ENCODE measurements at places on chromosomes 6 and 20. TPM values are rescaled to one million over a fixed set of nuclear protein-coding genes. Genes with fewer than 3 reads are reported as not detected.

- H3K27ac ChIP-seq = no peak overlapping the region
- no peak overlapping the region for H3K4me3 ChIP-seq
- H3K4me1 ChIP-seq = no peaks in the 10 kb centered on the region
- no peaks in the 10 kb centered on the region for H3K27me3 ChIP-seq
- H3K36me3 ChIP-seq = no peaks in the 10 kb centered on the region
- DNase-seq = no peak
Observed at GRCh38 chr6:5632348-5632935, 371.1 kb downstream of the FARS2 start.

DNA sequence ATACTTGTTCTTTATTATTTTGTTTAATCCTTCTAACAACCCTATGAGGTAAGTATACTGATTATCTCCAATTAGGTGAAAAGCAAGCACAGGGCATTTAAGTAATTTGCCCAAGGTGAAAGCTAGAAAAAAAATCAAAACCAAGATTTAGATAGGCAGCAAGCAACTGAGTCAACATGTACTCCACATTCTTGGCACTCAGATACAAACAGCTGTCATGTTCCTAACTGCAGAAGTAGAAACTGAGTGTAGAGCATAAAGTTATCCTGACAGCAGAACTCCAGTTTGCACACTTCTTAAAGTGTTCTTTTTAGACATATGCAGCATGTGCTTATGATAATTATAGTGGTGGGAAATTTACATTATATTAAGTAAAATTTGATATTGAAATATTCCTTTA lies 278.1 kb downstream of the MEI4 start:
- H3K4me3 ChIP-seq = no peak overlapping the region
- H3K4me1 ChIP-seq = no peaks in the 10 kb centered on the region
- no peaks in the 10 kb centered on the region for H3K27me3 ChIP-seq

DNA sequence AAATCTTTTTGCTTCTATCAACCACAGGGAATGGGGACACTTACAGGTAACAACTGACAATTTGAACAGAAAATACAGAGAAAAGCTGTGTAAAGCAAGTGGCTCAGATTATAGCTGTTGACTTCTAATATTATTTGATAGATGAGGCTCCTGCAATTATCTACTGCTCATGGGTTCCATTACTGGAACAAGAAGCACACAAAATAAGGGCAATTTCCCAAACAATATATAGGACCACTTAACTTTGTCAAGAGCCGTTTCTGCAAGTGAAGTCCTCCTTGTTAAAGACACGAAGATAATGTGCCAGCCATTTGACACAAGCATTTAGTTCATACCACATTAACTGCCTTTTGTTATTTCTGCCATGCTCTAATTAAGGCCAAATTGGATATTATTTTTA lies 315.5 kb upstream of the ARID1B start:
- no peak overlapping the region for H3K27ac ChIP-seq
- DNase-seq = no peak
- H3K36me3 ChIP-seq = no peaks in the 10 kb centered on the region
- no peak overlapping the region for H3K4me3 ChIP-seq
- no peaks in the 10 kb centered on the region for H3K27me3 ChIP-seq
- peaks cover 24% of the 10 kb centered on the region for H3K4me1 ChIP-seq

DNA sequence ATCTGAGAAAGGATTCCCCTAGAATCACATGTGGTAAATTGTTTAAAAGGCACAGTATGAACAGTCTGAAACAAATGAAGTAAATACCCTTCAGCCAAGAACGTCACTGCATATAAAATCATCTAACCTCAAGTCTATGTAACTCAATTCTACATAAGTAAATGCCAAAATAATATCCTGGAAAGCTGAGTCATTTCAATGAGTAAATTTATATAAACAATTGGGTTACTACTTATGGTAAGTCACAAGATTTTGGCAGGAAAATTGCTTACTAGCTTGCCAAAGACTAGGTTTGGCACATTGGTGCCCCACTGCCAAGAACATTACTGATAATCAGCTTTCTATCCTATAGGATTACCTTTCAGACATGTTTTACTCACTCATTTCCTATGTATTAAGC lies 8.4 kb downstream of the GMDS start:
- no peaks in the 10 kb centered on the region for H3K4me1 ChIP-seq
- H3K36me3 ChIP-seq = no peaks in the 10 kb centered on the region
- no peak for DNase-seq

DNA sequence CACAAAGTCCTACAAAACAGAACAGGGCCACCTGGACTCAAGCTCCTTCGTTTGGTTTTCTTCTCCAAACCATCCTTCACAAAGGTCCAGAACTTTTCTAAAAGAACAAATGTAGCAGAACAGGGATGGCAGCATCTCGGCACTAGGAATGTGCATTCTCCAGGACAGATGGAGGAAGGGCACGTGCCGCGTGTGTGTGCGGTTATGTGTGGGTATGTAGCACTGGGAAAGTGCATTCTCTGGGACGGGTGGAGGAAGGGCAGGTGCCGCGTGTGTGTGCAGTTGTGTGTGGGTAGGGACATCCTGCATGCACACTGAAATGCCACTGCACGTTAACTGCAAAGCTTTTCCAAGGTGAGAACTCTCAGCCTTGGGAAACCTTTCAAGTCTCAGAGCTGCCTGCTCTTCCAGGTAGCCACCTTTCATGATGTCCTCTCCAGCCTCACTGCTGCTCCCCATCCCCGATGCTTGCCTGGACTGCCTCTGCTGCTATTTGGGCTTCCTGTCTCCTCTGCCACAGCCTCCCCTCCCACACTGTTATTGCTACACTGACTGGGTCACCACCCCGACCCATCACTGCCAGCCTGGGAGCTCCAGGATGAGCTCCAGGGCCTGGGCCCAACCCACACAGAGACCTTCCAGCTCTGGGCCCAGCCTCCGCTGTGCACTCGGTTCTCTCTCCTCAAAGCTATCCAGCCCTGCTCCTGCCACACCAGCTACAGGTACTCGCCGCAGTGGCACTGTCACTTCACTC lies 47.6 kb downstream of the EZR start:
- H3K36me3 ChIP-seq = no peaks in the 10 kb centered on the region
- H3K27me3 ChIP-seq = no peaks in the 10 kb centered on the region
- no peaks in the 10 kb centered on the region for H3K4me1 ChIP-seq
- H3K27ac ChIP-seq = no peak overlapping the region

DNA sequence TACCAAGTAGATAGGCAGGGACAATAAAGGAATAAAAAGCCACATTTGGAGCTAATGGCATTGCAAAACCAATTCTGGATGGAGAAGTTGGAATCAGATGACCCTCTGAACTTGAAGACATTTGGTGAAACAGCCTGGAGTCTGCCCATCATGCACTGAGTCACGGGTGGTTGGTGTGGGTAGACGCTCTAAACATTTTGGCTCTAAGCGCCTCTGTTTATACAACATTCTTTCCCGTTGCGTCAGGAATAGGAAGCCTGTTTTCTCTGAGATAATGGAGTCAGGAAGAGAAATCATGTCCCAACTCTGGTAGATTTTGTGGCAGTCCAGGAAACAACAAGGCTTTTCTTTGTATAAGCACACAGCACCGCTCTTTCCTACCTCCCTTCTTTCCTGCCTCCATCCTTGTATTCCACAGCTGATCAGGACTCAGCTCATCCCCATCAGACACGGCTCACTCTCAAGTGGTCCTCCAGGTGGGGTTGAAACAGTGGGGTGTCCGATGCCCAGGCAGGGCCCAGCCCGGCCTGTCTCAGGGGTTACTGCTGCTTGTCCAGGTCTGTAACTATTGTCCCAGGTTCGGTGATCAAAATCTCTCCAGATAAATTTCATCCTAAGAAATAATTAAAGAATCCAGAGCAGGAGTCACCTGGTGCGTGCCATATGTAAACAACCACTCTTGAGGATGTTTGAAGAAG lies 12.1 kb upstream of the RAMACL start:
- no peak overlapping the region for H3K27ac ChIP-seq
- H3K27me3 ChIP-seq = no peaks in the 10 kb centered on the region
- peaks cover 17% of the 10 kb centered on the region for H3K4me1 ChIP-seq

GRCh38 chr20:33971147-33971975 lies 22.4 kb upstream of the RALY start:
- no peaks in the 10 kb centered on the region for H3K4me1 ChIP-seq
- H3K4me3 ChIP-seq = no peak overlapping the region
- no peaks in the 10 kb centered on the region for H3K36me3 ChIP-seq
- DNase-seq = no peak

DNA sequence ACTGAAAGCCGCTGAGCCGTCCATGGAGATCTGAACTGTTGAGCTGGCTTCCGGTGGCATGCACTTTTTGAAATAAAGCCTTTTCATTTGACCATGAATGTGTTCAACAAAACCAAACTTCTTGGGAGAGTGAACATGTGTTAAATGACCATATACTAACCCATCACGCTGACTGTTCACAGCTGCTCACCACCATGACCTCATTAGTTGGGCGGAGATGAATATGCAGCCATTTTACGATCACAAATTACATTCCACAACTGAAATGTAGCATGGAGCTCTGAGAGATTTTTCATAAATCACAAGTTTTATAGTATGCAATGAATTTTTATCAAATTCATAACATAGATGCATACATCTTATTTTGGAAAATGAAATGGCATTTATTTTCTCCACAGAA lies 4.2 kb downstream of the RAMACL start:
- H3K4me1 ChIP-seq = no peaks in the 10 kb centered on the region
- H3K4me3 ChIP-seq = no peak overlapping the region
- no peak for DNase-seq
- no peak overlapping the region for H3K27ac ChIP-seq
- H3K27me3 ChIP-seq = no peaks in the 10 kb centered on the region

GRCh38 chr6:7734707-7735383 lies 8.9 kb downstream of the BMP6 start:
- no peaks in the 10 kb centered on the region for H3K36me3 ChIP-seq
- peaks cover 19% of the 10 kb centered on the region for H3K27me3 ChIP-seq
- no peak overlapping the region for H3K27ac ChIP-seq
- H3K4me1 ChIP-seq = peaks cover 11% of the 10 kb centered on the region
- no peak overlapping the region for H3K4me3 ChIP-seq

GRCh38 chr20:278181-278580 lies 12.4 kb downstream of the C20orf96 start:
- DNase-seq = no peak
- no peaks in the 10 kb centered on the region for H3K27me3 ChIP-seq
- no peaks in the 10 kb centered on the region for H3K36me3 ChIP-seq
- no peak overlapping the region for H3K27ac ChIP-seq
- no peaks in the 10 kb centered on the region for H3K4me1 ChIP-seq

DNA sequence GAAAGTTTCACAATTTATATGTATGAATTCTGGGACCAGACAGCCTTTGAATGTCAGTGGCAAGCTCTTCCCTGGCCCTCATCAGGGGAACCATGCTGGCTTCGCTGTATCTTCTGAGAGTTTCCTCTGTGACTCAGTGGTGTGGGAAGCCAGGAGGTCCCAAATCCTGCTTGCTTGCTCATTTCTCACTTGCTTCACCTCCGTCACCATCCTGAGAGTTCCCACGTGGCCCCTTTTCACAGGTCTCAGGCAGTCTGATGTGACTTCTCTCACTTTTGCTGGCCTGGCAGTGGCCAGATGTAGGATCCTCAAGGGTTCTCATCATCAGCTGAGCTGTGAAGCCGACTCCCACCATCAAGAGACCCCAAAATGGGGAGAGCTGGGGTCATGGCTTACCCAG lies 28.4 kb upstream of the RIN2 start:
- DNase-seq = no peak
- H3K36me3 ChIP-seq = no peaks in the 10 kb centered on the region
- H3K27me3 ChIP-seq = no peaks in the 10 kb centered on the region
- no peaks in the 10 kb centered on the region for H3K4me1 ChIP-seq

Gene LHFPL5
- total RNA-seq = not detected

DNA sequence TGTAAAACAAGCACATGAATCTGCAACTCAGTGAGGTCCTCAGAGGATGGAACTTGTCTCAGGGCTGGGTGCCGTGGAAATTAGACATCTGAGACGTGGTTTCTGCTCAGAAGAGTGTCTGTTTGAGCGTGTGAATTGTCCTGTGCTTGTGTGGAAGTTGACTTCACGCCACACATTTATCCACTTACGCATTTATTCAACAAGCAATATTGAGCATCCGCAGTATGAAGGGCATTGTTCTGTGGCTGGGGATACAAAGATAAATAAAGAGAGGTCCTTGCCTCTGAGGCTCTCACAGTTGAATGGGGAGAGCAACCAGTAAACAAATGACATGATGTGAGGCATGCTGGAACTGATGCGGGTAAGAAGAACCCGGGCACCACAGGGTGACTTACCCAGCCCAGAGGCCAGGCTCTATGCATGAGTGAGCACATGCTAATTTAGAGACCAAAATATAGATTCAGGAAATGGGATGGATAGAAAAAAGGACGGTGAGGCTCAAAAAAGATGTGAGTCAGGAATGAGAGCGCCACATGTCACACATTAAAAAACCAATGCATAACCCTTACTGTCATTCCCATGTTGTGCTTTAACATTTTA lies 60.4 kb downstream of the SOBP start:
- H3K36me3 ChIP-seq = no peaks in the 10 kb centered on the region
- DNase-seq = no peak
- peaks cover 20% of the 10 kb centered on the region for H3K4me1 ChIP-seq
- H3K27me3 ChIP-seq = no peaks in the 10 kb centered on the region
- no peak overlapping the region for H3K4me3 ChIP-seq

GRCh38 chr6:170038708-170039107 lies 252.2 kb downstream of the DLL1 start:
- H3K4me3 ChIP-seq = no peak overlapping the region
- H3K27ac ChIP-seq = no peak overlapping the region
- H3K36me3 ChIP-seq = no peaks in the 10 kb centered on the region
- no peaks in the 10 kb centered on the region for H3K27me3 ChIP-seq

DNA sequence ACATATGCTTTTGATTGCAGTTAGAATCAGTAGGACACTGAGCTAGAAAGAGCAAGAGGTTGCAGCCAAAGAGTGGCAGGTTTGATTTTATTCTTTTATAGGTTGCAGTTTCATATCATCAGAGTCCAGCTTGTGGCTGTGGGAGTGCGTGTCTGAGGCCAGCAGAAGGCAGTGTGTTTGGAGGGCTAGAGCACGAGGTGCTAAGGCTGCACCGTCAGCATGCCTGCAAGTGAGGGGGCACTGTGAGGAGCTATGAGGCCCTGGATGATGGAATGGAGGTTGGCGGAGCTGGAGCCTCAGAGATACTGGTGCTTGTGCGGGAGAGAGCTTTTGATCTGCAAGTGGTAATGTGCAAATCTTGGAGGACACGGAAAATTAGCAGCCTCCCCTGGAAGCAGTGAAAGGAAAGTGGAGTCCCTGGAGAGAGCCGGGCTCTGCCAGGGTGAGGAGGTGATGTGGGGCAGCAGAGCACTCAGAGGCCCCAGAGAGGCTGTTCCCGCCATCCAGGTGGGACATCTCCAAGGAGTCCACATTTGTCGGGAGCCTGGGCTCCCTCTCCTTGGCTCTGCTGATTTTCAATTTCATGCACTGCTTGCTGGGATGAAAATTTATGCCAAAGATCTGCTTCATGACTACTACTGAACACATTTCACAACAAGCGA lies 43.6 kb downstream of the PXDC1 start:
- H3K27ac ChIP-seq = no peak overlapping the region
- no peaks in the 10 kb centered on the region for H3K36me3 ChIP-seq
- DNase-seq = no peak

GRCh38 chr6:88377976-88378568 lies 211.9 kb upstream of the CNR1 start:
- no peaks in the 10 kb centered on the region for H3K36me3 ChIP-seq
- H3K27me3 ChIP-seq = no peaks in the 10 kb centered on the region
- no peak overlapping the region for H3K4me3 ChIP-seq
- H3K27ac ChIP-seq = no peak overlapping the region
- DNase-seq = peak; percentile 63

Gene OR2B6
- total RNA-seq = not detected

Gene TNF
- 0.19 TPM for total RNA-seq

Gene PRDM1
- total RNA-seq = 0.37 TPM

- DNase-seq = no peak
- peaks cover 42% of the 10 kb centered on the region for H3K4me1 ChIP-seq
- H3K36me3 ChIP-seq = no peaks in the 10 kb centered on the region
- H3K27me3 ChIP-seq = no peaks in the 10 kb centered on the region
- H3K4me3 ChIP-seq = no peak overlapping the region
- no peak overlapping the region for H3K27ac ChIP-seq
Observed at GRCh38 chr6:16635291-16635809, 125.9 kb downstream of the ATXN1 start.
